Cardiac muscle cell (in vitro differentiated cells and primary cell): ENCODE measurements at places on chromosomes 13 and 19. TPM values are rescaled to one million over a fixed set of nuclear protein-coding genes. Genes with fewer than 3 reads are reported as not detected.

POU4F1 gene
- total RNA-seq, result 0.42 TPM in 1 of 2 replicates, not detected in the other

FBXO27 gene
- total RNA-seq, result 17.8 and 21.0 TPM in 2 replicates

FPR1 gene
- not detected in 2 replicates for total RNA-seq

TPTE2 gene
- total RNA-seq, result 0.24 TPM in 1 of 2 replicates, not detected in the other

ZNF497 gene
- total RNA-seq, result 5.9 and 7.6 TPM in 2 replicates

SHISA2 gene
- 26.1 and 33.4 TPM in 2 replicates for total RNA-seq

ZNF543 gene
- 9.9 and 12.3 TPM in 2 replicates for total RNA-seq

PLVAP gene
- total RNA-seq, result 2.1 and 4.3 TPM in 2 replicates

CFAP97D2 gene
- total RNA-seq, result not detected in 2 replicates

DPY19L3 gene
- 39.2 and 64.3 TPM in 2 replicates for total RNA-seq

THSD8 gene
- total RNA-seq, result 0.63 TPM in 1 of 2 replicates, not detected in the other

MAG gene
- total RNA-seq, result 2.1 and 2.4 TPM in 2 replicates

TNFRSF19 gene
- 139 and 141 TPM in 2 replicates for total RNA-seq

LHB gene
- total RNA-seq, result 1.8 TPM in 1 of 2 replicates, not detected in the other

CBLC gene
- total RNA-seq, result not detected in 2 replicates

S1PR5 gene
- total RNA-seq, result 0.60 and 0.63 TPM in 2 replicates

DNA sequence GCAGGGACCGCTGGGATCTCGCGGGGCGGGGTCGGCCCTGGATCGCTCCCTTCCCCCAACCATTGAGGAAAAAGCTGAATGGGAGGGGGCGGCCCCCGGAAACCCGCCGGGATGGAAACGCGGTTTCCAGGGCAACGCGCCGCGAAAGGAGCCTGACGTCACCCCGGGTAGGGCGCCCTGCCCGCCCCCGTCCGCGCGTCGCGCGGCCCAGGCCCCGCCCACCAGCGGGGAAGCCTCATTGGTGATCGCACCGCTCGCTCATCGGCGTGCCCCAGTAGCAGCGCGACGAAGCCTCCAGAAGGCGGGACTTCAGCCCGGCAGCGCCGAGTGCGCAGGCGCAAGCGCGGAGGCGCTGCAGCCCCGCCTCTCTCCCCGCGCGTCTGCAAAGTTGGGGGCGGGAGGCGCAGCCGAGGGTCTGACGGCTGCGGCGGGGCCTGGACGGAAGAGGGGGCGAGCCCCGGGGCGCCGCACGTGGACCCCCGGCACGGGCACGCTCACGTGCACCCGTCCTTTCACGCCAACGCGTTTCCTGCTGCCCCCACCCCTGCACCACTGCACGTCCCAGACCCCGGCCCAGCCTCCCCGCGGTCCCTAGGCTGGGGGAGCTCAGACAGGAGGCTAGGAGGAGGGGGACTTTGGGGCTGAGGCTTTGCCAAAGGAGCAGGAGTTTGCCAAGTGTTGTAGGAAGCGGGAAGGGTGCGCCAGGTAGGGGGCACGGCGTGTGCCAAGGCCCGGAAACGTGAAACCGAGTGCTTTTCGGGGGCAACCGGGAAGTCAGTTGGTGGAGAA lies 8.2 kb upstream of the CIRBP start:
- peak; percentile 98 for DNase-seq

DNA sequence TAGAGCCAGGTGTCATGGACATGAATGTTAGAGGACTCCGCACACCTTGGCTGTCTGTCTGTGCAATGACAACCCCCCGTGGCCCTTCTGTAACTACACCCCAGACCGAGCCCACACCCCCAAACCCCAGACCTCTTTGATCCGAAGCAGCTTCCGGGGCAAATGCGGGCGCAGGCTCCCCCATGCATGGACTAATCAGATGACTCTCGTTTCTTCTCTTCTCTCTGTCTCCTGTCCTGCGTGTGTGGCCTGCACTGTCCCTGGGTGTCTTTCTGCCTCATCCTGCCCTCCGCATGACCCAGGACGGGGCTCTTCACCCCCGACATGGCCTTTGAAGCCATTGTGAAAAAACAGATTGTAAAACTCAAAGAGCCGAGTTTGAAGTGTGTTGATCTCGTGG lies 38.9 kb downstream of the TMED1 start:
- DNase-seq, result no peak

DNA sequence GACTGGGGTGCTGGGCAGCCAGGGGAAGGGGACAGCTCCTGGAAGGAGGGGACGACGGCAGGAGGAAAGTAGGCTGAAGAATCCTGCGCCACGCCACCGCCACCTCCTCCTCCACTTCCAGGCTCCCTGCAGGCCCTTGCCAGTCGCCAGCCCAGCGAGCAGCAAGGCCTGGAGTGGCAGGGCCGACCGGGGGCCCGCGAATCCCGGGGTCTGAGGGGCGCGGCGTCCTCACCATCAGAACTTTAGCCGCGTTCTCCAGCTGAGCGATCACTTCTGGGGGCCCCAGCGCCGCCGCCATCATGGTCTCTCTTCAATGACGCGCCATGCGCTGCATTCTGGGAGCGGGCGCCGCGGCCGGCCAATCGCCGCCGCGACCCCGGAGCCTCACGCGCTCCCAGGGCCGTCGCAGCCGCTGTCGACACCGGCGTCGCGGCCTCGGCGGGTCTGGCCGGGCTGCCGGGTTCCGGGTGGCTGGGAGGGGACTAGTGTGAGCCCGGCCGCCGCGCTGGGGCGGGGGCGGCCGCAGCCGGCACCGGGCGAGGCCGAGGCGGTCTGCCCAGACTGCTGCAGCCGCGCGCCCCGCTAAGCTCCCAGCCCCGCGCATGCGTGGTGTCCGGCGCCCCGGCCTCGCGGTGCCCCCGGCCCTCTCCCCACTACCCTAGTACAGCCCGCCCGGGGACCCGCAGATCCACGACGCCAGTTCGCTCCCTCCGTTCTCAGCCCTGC lies at the start of gene XPO4:
Gene XPO4 (minus strand): TSS at position 309 of the 726 bp plus-strand sequence. CDS start 8 bp downstream, at position 301.
- DNase-seq, result peak; percentile 86

GRCh38 chr19:19256072-19256969 lies 16.8 kb downstream of the TM6SF2 start:
- DNase-seq, result no peak

DNA sequence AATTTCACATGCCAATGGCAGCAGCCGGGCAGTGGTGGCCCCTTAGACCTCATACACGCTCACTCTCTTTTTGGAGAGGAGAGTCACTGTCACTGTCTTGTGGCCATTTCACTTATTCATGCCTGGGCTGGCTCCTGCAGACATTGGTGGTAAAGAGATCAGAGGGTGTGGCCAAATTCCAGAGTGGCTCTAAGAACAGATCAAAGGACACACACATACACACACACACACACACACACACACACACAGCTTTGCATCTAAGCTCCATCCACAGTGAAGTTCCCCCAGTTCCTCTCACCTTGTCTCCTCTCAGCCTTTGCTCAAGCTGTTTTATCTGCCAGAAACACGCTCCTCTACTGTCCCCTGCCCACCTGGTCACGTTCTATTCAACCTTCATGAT lies 46.5 kb upstream of the KPNA3 start:
- no peak for DNase-seq

- DNase-seq, result no peak
Observed at GRCh38 chr19:56930647-56931535, 90.4 kb upstream of the PEG3 start.

GRCh38 chr13:40480012-40480914 lies 186.2 kb downstream of the FOXO1 start:
- DNase-seq, result no peak

DNA sequence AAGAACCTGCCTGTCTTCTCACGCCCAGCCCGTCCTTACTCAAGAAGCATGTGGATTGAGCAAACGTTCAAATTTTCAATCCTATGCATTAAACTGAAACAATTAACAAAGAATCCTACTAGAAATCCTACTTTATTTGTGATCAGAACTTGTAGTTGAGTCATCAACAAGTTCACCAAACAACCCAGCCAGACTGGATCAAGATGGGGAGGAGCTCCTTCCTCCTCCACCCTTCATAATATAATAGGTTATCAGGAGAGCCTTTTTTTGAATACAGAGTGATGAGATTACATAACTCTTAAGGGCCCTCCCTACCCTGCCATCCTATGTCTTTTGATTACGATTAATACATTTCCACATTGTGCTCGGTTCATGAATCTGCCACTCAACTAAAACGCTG lies 32.7 kb downstream of the SOX21 start:
- DNase-seq, result no peak

- DNase-seq, result peak; percentile 33
Observed at GRCh38 chr13:23608701-23609413, 38.6 kb downstream of the TNFRSF19 start.

- no peak for DNase-seq
Observed at GRCh38 chr19:5157186-5157585, 183.4 kb downstream of the PTPRS start.

GRCh38 chr13:80123945-80124344 lies 217.0 kb downstream of the SPRY2 start:
- no peak for DNase-seq

GRCh38 chr13:78022164-78022877 lies 103.7 kb upstream of the EDNRB start:
- no peak for DNase-seq

DNA sequence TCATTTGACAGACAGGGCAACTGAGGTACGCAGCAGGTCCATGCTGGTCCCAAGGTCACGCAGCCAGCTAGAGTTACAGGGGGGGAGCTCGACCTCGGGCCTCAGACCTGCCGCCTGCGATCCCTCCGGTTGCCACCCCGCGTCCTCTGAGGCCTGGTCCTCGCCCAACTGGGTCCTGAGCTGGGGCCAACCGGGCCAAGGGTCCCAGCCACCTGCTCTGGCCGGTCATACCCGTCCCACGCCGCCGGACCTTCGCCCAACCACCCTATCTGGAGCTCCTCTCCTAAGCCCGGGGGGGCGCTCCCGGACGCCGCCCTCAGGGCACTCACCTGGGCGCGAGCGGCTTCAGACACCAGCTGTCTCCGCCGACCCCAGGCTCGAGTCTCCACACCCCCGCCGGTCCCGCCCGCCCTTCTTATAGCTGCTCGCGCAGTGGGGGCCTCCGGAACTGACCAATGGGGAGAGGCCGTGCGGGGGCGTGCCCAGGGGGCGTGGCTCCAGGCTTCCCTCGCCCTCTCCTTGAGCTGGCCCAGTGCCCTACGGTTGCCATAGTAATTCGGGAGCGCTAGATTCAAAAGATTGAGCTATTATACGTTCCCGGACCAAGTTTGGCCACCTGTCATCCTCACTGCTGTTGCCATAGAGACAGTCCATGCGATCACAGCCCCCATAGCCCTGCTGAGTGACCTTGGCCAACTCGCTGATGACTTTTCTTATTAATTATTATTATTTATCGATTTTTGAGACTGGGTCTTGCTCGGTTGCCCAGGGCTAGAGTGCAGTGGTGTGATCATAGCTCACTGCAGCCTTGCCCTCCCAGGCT lies at the start of gene PLIN5:
Gene PLIN5 (minus strand): TSS at position 389 of the 823 bp plus-strand sequence. CDS start 1,150 bp downstream, outside the sequence.
- peak; percentile 79 for DNase-seq

- DNase-seq, result peak; percentile 96
Observed at GRCh38 chr13:94329754-94330551, 149.5 kb downstream of the DCT start.

DNA sequence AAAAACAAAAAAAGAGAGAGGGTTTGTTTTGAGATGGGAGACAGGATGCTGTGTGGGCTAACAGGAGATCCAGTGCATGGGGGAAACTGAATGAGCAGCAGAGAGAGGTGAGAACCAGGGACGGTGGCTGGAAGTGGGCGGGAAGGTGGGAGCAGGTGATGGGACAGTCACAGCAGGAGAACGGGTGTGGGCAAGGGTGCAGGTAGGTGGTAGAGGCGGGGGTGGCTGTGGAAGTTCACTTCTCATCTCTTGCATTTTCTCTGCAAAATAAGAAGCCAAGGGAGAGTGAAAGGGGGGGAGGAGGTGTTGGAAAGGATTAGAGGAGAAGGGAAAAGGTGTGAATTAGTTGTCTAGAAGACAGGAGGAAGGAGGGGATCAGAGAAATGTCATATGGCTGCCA lies 21.9 kb downstream of the FBXO17 start:
- DNase-seq, result no peak

GRCh38 chr13:112952759-112953551 lies 16.1 kb upstream of the MCF2L start:
- DNase-seq, result no peak

GRCh38 chr19:44789943-44790483 lies 12.3 kb downstream of the CBLC start:
- DNase-seq, result no peak

DNA sequence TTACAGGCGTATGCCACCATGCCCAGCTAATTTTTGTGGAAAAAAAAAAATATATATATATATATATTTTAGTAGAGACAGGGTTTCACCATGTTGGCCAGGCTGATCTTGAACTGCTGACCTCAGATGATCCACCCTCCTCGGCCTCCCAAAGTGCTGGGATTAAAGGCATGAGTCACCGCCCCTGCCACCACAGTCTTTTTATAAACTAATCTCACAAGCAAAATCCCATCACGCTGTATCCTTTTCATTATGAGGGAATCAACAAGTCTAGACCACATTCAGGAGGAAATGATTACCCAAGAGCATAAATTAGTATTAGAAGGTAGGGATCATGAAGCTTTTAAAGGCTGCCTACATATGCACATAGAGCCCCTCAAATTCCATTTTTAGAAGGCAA lies 210.6 kb upstream of the NBEA start:
- DNase-seq, result peak; percentile 28

- peak; percentile 34 for DNase-seq
Observed at GRCh38 chr19:49689133-49690078, at the start of gene ADM5. Gene ADM5, plus strand, starts transcription at chr19:49689594. Its CDS starts 244 bp downstream, at chr19:49689838.

DNA sequence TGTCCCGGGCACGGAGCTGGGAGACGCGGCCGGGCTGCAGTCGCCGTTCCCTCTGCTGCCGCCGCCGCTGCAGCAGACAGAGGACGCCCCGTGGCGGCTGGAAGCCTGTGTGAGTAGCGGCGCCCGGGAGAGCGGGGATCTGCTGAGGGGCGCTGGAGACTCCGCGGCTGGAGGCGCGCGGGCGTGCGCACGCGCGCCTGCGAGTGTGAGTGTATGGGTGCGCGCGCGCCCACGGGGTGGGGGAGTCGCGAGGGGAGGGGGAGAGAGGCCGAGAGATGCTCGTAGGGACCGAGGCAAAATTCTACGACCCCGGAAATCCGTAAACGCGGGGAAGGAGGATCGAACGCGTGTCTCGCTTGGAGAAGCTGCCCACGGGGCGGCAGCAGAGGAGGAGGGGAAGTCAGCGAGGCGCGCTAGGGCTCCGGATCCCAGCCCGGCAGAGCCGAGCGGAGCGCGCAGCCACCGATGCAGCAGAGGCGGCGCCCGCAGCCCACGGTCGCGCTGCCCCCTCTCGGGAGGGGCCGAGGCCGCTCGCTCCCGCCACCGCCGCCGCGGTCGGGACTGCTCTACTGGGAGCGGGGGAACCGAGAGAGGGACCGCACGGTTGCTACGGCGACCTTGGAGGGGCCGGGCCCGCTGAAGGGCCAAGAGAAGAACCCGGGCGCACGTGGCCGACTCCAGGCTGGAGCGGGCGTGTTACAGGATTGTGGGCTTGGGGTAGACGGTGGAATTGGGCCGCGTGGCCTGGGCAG lies at the start of gene ENOX1:
Gene ENOX1 (minus strand): TSS at position 207 of the 752 bp plus-strand sequence.
- peak; percentile 84 for DNase-seq

GRCh38 chr13:102751886-102752285 lies 21.7 kb downstream of the TEX30 start:
- DNase-seq, result no peak

- DNase-seq, result no peak
Observed at GRCh38 chr13:62933809-62934208, 1518.2 kb upstream of the PCDH20 start.
